ENCODE measurements at places on chromosomes 3 and 15. TPM values are rescaled to one million over a fixed set of nuclear protein-coding genes. Genes with fewer than 3 reads are reported as not detected.

The LRTM1 gene
- total RNA-seq, result not detected

GRCh38 chr3:191338177-191338488, 7.8 kb upstream of the UTS2B start:
- no peak for DNase-seq

DNA sequence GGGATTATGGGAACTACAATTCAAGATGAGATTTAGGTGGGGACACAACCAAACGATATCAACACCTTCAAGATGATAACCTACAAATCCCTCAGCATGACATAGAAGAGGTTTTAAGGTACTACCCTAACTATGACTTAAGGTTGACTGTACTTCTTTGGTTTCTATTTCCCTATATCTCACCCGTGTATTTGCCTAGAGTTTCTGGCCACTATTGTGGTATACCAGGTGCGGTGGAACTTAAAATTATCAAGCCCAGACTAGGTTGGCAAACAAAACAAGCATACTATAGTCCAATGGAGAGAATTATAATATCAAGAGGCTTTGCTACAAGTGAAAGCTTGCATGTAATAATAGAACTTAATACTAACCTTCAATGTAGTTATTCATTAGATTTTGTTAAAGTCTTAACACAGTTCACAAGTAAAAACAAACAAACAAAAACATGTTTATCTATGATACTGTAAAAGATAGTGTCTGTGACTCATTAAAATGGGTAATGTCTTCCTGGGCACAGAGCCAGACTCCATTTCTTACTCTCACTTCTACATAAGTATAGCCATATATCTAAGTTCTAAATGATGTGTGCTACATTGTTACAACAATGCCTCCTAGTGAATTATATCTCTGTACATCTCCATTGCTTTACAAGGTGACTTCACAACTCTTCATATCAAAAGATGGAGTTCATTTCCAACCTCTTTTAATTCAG, 479.1 kb downstream of the ZBBX start:
- no peak for DNase-seq

DNA sequence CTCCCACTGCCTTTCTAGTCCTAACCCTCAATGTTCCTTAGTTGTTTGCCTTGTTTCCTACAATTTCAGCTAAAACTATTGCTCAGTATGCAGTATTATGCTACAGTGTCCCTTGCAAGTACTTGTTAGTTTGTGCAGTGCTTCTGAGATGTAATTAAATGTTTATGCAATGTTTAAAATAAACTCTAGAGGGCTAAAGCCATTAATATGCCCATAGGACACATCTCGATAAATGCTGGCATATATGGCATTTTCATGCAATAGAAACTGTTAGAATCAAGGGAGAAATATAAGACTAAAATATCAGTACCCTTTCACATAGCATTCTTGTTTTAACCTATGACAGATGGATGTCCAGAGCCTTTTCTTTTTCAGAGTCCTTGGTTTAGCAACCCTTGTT, 59.8 kb upstream of the ACKR4 start:
- no peak for DNase-seq

- no peak for DNase-seq
Measured at GRCh38 chr15:83106994-83107840, at the start of gene TM6SF1. Gene TM6SF1, plus strand, starts transcription at chr15:83107645. Its CDS starts 36 bp downstream, at chr15:83107681.

GRCh38 chr15:42118650-42119445, 24.5 kb upstream of the PLA2G4D start:
- DNase-seq, result no peak

The XCR1 gene
- total RNA-seq, result not detected

DNA sequence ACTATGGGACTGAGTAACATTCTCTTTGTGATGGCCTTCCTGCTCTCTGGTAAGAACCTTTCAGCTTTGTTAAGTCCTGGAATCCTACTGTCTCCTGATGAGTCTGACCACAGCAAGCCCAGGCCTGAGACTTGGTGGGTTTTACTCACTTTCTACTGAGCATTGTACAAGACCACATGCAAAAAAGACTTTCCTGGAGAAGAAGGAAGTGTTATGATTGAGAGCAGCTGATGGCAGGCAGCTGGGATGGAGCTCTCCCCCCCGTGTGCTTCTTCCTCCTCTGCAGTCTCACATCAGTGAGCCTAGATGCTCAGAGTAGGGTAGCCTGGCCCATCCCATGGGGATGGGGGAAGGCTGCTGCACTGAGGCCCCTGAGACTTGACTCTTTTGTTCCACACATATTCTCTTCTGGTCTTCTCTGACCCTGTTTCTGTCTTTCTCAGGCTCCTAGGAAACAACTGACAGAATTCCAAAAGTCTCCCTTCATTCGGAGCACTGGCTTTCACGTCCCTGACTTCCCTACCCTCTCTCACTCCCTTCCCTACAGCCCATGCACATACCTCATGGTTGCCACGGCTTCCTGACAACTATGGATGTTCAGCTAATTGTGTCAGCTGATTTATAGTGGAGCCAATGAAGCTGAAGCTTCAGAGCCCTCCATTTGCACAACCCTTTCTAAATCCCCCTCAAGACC, 36.6 kb downstream of the CD86 start:
- DNase-seq, result no peak

The GOLGA8T gene
- not detected for total RNA-seq

The VGLL4 gene
- total RNA-seq, result 40.5 TPM

GRCh38 chr3:113291572-113291971, 80.2 kb downstream of the BOC start:
- no peak for DNase-seq

The AQP9 gene
- total RNA-seq, result 0.18 TPM

GRCh38 chr15:90789462-90789861, 72.3 kb downstream of the BLM start:
- DNase-seq, result no peak

The IQCF5 gene
- not detected for total RNA-seq

The ATP13A5 gene
- total RNA-seq, result not detected

The TIGIT gene
- total RNA-seq, result 185 TPM

DNA sequence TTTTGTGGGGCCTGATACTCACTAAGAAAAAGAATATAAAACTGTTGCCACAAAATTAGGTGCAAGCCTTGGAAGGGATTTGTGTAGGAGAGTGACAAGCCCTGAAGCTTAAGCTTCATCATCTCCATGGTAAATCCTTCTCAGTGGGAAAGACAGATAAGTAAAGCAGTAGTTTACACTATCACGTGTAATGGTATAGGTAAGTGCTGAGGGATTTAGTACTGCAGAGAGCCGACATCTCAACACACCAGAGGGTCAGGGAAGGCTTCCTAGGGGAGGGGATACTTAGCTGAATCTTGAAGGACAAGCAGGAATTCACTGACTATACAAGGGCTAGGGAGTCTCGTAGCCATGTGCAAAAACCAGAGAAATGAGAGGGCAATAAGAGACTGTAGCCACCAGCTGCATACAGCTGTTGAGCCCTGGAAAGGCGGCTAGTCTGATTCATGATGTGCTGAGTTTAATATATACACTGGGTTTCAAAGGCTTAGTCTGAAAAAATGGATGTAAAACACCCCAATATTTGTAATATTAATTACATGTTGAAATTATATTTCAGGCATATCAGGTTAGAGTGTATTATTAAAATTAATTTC, 11.1 kb downstream of the SLC24A1 start:
- no peak for DNase-seq

- no peak for DNase-seq
Measured at GRCh38 chr3:33722626-33723370, 4.7 kb upstream of the CLASP2 start.

The CTXN2 gene
- not detected for total RNA-seq

DNA sequence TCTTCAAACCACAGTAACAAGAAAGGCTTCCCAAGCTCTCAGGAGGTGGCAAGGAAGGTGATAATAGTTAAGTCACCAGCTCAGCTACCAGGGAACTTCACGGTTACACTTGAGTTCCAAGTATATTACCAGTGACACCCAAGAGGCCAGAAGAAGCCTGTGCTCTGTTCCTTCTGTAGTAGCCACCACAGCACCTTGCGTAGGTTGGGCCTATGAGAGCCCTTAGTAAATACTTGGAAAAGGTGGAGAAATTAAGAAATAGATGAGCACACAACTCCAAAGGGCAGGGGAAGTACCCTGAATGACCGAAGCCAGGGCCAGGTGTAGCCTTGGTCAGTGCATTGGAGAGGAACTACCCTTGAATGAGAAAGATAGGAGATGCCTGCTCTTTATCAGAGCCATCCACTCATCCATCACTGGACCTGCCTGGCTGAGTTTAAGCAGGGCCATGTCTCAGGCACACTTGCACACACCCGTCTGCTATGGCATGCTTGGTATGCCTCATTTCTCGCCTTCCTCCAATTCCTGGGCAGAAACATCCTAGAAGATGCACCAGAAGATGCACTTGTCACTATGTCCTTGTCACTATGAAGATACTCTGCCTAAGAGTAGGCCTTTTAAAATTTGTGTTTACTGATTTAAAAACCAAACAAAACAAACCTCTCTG, 32.6 kb upstream of the NDUFB4 start:
- DNase-seq, result no peak

The RIOX2 gene
- 58.3 TPM for total RNA-seq

DNA sequence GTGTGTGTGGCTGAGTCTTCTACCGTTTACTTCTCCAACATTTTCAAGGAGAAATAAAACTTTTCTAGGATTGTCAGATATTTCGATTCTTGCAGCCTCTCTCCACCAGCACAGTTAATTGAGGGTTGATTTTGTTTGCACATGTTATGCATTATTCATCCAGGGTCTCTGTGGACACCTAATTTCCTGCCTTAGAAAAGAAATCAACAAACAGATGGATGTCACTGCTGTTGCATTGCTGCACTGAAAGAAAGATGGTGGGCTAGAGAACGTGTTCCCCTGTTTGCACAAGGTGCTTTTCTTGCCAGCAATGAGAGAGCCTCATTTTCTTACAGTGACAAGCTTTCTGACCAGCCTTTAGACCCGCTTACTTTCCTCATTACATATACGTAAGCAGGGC, 150.0 kb downstream of the CLSTN2 start:
- no peak for DNase-seq

DNA sequence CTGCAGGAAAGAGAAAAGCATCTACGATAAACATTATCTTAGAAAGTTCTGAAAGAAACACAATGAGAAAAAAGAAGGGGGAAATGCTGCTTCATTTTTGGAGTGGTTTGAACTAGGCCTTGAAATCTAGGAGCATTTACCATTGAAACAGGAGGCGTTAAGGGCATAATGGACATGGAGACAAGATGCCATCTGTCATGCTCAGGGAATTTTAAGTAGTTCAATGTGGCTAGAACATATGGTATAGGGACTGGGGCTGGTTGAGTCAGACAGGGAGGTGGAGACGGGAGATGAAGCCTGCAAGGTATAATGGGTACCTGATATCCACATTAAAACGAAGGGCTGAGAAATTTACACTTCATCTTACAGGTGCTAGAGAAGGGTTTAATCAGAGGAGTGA, 10.4 kb upstream of the PLAAT1 start:
- no peak for DNase-seq

The CCRL2 gene
- total RNA-seq, result 3.0 TPM

GRCh38 chr15:70538278-70538677, 225.1 kb downstream of the UACA start:
- no peak for DNase-seq

GRCh38 chr3:73716418-73716817, 91.7 kb upstream of the PDZRN3 start:
- no peak for DNase-seq

GRCh38 chr15:80822676-80823075, 43.5 kb downstream of the CEMIP start:
- DNase-seq, result no peak

- DNase-seq, result no peak
Measured at GRCh38 chr3:186621894-186622650, 9.2 kb downstream of the AHSG start.

GRCh38 chr3:169818316-169818715, 5.6 kb upstream of the LRRC34 start:
- no peak for DNase-seq

The RBPMS2 gene
- total RNA-seq, result not detected

The VGLL3 gene
- total RNA-seq, result not detected

The HCLS1 gene
- 184 TPM for total RNA-seq

The STRC gene
- total RNA-seq, result 0.63 TPM

GRCh38 chr15:37537802-37538201, 396.6 kb upstream of the TMCO5A start:
- DNase-seq, result no peak

GRCh38 chr3:108554913-108555571, 34.2 kb downstream of the CIP2A start:
- DNase-seq, result no peak

The ROPN1 gene
- not detected for total RNA-seq

DNA sequence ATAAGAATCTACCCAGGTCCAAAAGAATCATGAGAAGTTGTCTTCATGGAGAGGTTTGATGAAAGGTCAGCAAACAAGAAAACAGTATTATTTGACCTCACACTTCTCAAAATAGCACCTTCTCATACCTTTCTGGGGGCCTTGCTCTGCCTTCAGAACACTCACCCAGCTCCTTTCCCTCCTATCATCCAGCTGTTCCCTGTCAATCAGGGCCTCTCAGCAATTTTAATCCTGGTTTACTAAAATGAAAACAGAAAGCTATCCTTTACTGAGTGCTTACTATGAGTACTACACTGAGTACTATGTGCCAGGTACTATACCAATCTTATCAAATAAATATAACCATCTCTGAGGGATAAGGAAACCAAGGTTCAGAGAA, 138.6 kb downstream of the GAP43 start:
- no peak for DNase-seq

- DNase-seq, result no peak
Measured at GRCh38 chr3:42371776-42372175, 38.6 kb downstream of the LYZL4 start.

GRCh38 chr3:44892689-44893088, 18.3 kb downstream of the TGM4 start:
- DNase-seq, result no peak
